ENCODE measurements at places on chromosomes 1 and 21.

DNA sequence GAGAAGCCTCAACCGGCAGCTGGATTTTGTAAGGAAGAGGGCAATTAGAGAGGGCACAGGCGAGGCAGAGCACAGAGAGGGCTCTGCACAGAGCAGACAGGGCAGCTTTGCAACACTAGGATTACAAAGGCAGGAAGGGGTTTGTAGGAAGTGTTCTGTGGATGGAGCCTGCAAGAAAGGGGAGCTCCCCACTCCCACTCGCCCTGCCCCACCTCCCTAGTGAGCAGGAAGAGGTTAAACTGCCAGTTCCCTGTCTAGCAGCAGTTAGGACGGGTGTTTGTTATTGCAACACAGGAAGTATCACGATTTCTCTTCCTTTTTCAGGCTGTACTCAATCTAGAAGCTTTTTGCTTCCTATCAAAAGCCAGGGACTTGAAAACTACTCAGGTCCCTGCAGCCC lies 63.3 kb upstream of the LRRC8D start:
- DNase-seq, result peak; percentile 50

DNA sequence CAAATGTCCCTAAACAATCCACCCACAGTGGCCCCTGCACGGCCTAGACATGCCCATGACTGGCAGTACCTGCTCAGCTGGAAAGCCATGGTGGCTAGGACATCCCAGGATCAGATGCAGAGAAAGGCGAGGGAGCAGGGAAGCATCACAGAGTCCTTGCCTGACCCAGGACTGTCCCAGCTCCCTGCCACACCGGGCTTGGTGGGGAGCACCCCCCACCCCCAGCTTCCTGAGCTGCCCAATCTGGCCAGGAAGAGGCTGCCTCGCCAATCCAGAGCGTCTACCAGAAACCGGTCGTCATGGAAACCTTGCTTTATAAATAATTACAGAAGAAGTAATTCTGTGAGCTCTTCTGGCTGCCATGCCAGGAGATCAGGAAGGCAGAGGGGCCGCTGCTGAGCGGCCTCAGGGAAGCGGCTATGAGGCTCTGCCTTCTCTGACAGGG lies 34.8 kb downstream of the ACOT7 start:
- DNase-seq, result peak; percentile 77

GRCh38 chr1:93703643-93704042 lies 22.0 kb upstream of the BCAR3 start:
- DNase-seq, result no peak

- no peak for DNase-seq
Measured at GRCh38 chr1:4602462-4603294, 51.7 kb upstream of the AJAP1 start.

- no peak for DNase-seq
Measured at GRCh38 chr1:214351551-214352277, 70.8 kb downstream of the SMYD2 start.
